SK-MEL-5 (cell line): ENCODE measurements at places on chromosomes 2 and 18. TPM values are rescaled to one million over a fixed set of nuclear protein-coding genes. Genes with fewer than 3 reads are reported as not detected.

The KRTCAP3 gene
- not detected in 2 replicates for total RNA-seq

The POTEI gene
- total RNA-seq: not detected in 2 replicates

The FEZ2 gene
- total RNA-seq: 58.1 and 59.6 TPM in 2 replicates

DNA sequence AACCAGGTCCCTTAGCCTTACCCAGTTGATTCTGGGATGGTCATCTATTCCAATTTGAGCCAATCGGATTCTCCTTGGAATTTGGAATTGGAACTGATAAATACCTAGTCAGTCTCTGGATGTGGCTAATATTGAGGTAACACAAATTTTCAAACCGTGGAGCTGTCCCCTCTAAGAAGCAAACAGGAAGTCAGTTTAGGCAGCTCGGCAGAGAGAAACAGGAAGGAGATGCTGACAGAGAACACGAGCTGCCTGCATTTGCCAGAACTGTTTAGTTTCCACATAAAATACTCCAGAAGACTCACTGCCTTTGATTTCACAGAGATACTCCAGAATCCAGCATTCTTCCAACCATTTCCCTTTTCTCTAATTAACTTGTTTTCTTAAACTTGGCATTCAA is 1024.9 kb downstream of the BCL11A start:
- no peak for DNase-seq

- DNase-seq: no peak
These were observed 180.2 kb upstream of the RAB6C start for GRCh38 chr2:129799036-129799958.

GRCh38 chr2:20103530-20103929 is 52.1 kb upstream of the LAPTM4A start:
- DNase-seq: peak; percentile 68

GRCh38 chr2:24543252-24543651 is 52.2 kb downstream of the NCOA1 start:
- peak; percentile 36 for DNase-seq
